SJSA1 (cell line): ENCODE measurements at places on chromosomes 5 and 9. TPM values are rescaled to one million over a fixed set of nuclear protein-coding genes. Genes with fewer than 3 reads are reported as not detected.
A peak's percentile ranks its signal among the peaks of the same experiment; 100 is the strongest.

The NADK2 gene
- total RNA-seq, result 14.3 and 22.2 TPM in 2 replicates

The CSF2 gene
- 0.68 TPM in 1 of 2 replicates, not detected in the other for total RNA-seq

The IL3 gene
- not detected in 2 replicates for total RNA-seq

The HMMR gene
- 117 and 119 TPM in 2 replicates for total RNA-seq

The DIPK1B gene
- not detected in 2 replicates for total RNA-seq

The NLN gene
- total RNA-seq, result 27.4 and 32.4 TPM in 2 replicates

The C9 gene
- total RNA-seq, result 0.37 TPM in 1 of 2 replicates, not detected in the other

The FREM1 gene
- total RNA-seq, result 1.8 and 3.4 TPM in 2 replicates

The LECT2 gene
- not detected in 2 replicates for total RNA-seq

The ATP6V1G1 gene
- 212 and 267 TPM in 2 replicates for total RNA-seq

The GMCL2 gene
- total RNA-seq, result not detected in 2 replicates

The SELENOP gene
- 0.76 TPM in 1 of 2 replicates, not detected in the other for total RNA-seq

The IL13 gene
- not detected in 2 replicates for total RNA-seq

- H3K27ac ChIP-seq, result no peak overlapping the region
- H3K4me3 ChIP-seq, result no peak overlapping the region
- no peaks in the 10 kb centered on the region for H3K27me3 ChIP-seq
- no peak for DNase-seq
- no peaks in the 10 kb centered on the region for H3K36me3 ChIP-seq
Measured at GRCh38 chr5:1131191-1131621, 19.3 kb upstream of the SLC12A7 start.

DNA sequence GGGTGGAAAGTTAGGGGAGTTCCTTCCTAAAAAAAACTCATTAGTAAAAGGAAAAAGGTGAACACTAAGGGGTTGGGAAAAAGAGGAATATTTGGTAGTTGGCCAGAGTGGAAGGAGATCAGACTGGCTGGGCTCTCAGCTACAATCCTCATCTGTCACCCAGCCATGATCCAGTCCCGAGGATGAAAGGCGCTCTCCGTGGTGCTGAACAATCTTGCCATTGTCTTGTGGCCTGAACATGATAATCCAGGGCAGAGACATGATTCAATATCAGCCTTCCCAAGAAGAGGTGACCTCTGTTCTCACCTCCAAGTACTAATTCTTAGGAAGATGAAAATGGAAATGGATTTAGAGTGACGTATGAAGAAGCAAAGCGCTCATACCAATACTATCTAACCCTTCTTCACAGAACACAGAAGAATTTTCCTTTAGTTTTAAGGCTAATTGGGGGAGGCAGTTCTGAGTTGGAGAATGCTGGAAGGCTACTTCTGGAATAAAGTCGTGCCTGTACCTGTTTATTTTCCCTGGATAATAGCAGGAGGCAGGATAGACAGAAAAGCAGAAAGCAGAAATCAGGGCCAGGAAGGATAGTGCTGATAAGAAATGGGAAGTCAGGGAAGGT, 36.6 kb upstream of the MYORG start:
- no peak overlapping the region for H3K27ac ChIP-seq
- no peaks in the 10 kb centered on the region for H3K4me1 ChIP-seq
- H3K27me3 ChIP-seq, result no peaks in the 10 kb centered on the region
- H3K36me3 ChIP-seq, result no peaks in the 10 kb centered on the region

DNA sequence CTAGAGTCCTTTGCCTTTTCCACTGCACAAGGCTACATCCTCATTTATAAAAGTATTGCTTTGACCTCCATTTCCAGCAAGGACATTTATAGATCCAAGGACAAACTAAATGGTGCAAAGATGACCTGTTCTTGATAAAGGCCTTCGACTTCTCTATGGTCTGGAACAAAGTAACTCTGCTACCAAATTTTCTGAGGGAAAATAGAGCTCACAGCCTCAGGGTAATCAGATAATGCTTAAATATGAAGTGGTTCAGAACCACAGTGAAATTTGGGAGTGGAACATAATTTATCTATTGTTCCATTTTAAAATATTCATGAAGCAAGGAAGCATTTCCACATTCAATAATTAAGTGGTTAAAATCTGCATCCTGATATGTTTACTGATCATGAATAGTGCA, 137.5 kb downstream of the TTLL11 start:
- no peaks in the 10 kb centered on the region for H3K36me3 ChIP-seq
- H3K4me3 ChIP-seq, result no peak overlapping the region
- H3K27me3 ChIP-seq, result no peaks in the 10 kb centered on the region
- DNase-seq, result no peak

GRCh38 chr9:68834931-68835520, 130.0 kb downstream of the PIP5K1B start:
- H3K4me3 ChIP-seq, result no peak overlapping the region
- H3K27ac ChIP-seq, result no peak overlapping the region
- no peaks in the 10 kb centered on the region for H3K27me3 ChIP-seq

DNA sequence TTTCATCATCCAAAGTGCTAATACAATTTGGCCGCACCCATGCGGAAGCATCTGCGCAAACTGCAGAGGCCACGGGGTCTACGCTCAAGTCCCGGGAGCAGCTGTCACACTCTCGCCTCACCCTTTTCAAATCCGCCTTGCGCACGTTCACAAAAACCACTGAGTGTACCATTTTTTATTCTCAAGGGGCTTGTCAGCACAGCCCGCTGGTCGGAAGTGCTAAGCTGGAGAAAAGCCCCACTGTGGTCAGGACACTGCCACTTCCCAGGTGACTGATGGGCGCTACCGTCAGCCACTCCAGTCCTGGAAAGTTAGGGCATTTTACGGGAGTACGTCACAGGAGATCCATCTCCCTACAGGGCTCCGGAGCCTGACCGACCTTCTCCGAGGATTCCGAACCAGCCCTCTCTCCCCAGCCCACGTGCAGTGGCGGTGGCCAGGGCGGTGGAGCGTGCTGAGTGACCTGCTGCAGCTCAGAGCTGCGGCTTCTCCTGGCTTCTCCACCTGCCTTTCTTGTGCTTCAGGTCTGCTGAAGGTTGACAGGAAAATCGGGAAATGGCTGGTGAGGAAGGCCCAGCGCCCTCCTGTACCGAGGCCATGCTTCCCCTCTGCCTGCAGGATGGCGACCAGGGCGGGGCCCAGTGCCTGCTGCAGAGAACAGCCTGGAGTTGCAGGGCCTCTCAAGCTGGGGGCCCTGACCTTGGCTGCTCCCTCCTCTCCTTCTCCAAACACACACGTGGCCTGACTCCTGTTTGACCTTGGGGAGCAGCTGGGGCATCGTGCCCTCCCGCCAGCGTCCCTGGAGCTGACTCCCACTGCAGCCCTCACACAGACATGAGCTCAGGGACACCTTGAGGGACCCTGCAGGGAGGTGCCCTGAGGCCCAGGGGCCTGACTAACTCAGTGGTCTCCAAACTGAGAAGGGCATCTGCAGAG, 14.3 kb downstream of the RASGEF1C start:
- H3K4me3 ChIP-seq, result no peak overlapping the region
- H3K36me3 ChIP-seq, result no peaks in the 10 kb centered on the region
- 0 out of 2 replicates have a peak, but pooled peaks cover under 1% of the 10 kb centered on the region for H3K27me3 ChIP-seq

DNA sequence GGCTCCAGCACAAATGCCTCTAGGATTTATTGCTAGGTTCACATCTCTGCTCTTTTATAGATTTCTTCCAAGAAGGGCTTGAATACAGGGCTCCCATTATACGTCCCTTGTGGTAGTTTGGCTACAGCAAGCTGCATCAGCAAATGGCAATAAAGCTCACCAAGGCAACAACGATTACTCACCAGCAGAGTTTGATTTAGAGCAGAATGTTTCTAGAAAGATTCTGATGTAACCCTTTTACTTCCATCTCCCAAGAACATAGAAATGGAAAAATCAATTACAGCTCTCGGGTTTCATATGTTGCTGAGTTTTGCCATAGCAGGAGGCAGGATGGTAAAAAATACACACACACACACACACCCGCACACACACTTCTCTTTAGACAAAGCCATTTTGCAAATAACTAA, 124.2 kb upstream of the TNPO1 start:
- no peak for DNase-seq
- H3K36me3 ChIP-seq, result no peaks in the 10 kb centered on the region
- no peaks in the 10 kb centered on the region for H3K4me1 ChIP-seq
- H3K4me3 ChIP-seq, result no peak overlapping the region
- H3K27me3 ChIP-seq, result no peaks in the 10 kb centered on the region
- no peak overlapping the region for H3K27ac ChIP-seq

GRCh38 chr9:16484180-16484579, 386.3 kb downstream of the BNC2 start:
- no peaks in the 10 kb centered on the region for H3K27me3 ChIP-seq
- no peak overlapping the region for H3K27ac ChIP-seq
- DNase-seq, result no peak
- no peaks in the 10 kb centered on the region for H3K36me3 ChIP-seq

DNA sequence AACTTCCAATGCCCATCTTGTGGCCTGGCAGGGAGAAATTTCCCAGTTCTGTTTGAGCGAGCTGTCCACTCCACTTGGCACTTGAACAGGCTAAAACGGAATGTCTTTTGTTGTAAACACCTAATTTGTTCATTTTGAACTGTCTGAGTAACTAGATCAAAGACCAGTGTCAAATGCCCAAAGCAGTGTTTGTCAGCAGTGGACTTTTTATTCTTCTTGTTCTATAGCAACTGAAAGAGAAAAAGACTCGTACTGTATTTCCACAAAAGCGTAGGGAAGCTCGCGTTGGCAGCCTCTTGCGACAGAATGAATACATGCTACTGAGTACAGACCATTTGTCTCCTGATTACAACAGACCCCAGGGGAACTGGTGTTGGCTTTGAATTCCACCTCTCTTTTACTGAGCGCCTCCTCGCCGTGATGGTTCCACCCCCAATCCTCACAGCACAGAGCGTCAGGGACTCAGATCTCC, 601.8 kb upstream of the ZNF608 start:
- H3K4me1 ChIP-seq, result peaks cover 12% of the 10 kb centered on the region
- no peaks in the 10 kb centered on the region for H3K27me3 ChIP-seq
- no peak for DNase-seq
- H3K27ac ChIP-seq, result no peak overlapping the region

GRCh38 chr9:114396558-114397218, 8.9 kb upstream of the AKNA start:
- H3K27me3 ChIP-seq, result no peaks in the 10 kb centered on the region
- no peak overlapping the region for H3K27ac ChIP-seq
- H3K36me3 ChIP-seq, result no peaks in the 10 kb centered on the region
- H3K4me1 ChIP-seq, result peaks cover 7% of the 10 kb centered on the region
- no peak overlapping the region for H3K4me3 ChIP-seq
- no peak for DNase-seq

- H3K27me3 ChIP-seq, result no peaks in the 10 kb centered on the region
- H3K36me3 ChIP-seq, result peaks cover 59% of the 10 kb centered on the region
- DNase-seq, result peak; percentile 37
- H3K4me1 ChIP-seq, result peaks cover 54% of the 10 kb centered on the region
- H3K4me3 ChIP-seq, result no peak overlapping the region
- H3K27ac ChIP-seq, result no peak overlapping the region
Measured at GRCh38 chr5:135391116-135391868, 7.7 kb downstream of the MACROH2A1 start.

DNA sequence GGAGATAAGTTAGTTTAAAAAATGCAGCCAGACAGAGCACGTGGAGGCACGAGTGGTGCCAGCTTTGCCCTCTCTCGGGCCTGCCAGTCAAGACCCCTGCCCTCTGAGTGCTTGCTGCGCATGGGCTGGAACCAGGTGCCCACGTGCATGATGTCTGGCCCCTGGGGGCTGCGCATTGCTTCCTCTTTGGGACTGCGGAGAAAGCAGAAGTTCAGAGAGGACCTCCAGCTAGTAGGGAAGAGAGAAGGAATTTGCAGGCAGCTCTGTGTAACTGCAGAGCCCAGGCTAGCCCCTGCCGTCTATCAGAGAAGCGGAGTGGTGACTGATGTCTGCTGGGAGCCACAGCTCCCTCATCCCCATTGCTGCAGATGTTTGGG, 9.7 kb upstream of the RNU6ATAC start:
- 0 out of 2 replicates have a peak, but pooled peaks cover 4% of the 10 kb centered on the region for H3K4me1 ChIP-seq
- H3K4me3 ChIP-seq, result no peak overlapping the region
- no peaks in the 10 kb centered on the region for H3K36me3 ChIP-seq
- DNase-seq, result no peak
- peaks cover 16% of the 10 kb centered on the region for H3K27me3 ChIP-seq

- no peak overlapping the region for H3K4me3 ChIP-seq
- H3K27me3 ChIP-seq, result no peaks in the 10 kb centered on the region
- peaks cover 6% of the 10 kb centered on the region for H3K4me1 ChIP-seq
- H3K36me3 ChIP-seq, result no peaks in the 10 kb centered on the region
- no peak for DNase-seq
Measured at GRCh38 chr9:109981091-109981490, 201.1 kb downstream of the PALM2AKAP2 start.

DNA sequence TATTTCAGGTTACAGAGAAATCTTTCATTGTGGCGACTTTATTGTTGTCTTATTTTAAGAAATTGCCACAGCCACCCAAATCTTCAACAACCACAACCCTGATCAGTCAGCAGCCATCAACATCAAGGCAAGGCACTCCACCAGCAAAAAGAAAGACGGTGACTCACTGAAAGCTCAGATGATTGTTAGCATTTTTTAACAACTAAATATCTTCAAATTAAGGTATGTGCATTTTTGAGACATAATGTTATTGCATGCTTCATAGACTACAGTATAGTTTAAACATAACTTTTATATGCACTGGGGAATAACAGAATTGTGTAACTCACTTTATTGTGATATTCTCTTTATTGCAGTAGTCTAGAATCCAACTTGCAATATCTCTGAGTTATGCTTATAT, 263.4 kb downstream of the TMEM232 start:
- no peak overlapping the region for H3K27ac ChIP-seq
- 0 out of 2 replicates have a peak, but pooled peaks cover 5% of the 10 kb centered on the region for H3K4me1 ChIP-seq
- no peak for DNase-seq
- no peaks in the 10 kb centered on the region for H3K36me3 ChIP-seq
- H3K4me3 ChIP-seq, result no peak overlapping the region

DNA sequence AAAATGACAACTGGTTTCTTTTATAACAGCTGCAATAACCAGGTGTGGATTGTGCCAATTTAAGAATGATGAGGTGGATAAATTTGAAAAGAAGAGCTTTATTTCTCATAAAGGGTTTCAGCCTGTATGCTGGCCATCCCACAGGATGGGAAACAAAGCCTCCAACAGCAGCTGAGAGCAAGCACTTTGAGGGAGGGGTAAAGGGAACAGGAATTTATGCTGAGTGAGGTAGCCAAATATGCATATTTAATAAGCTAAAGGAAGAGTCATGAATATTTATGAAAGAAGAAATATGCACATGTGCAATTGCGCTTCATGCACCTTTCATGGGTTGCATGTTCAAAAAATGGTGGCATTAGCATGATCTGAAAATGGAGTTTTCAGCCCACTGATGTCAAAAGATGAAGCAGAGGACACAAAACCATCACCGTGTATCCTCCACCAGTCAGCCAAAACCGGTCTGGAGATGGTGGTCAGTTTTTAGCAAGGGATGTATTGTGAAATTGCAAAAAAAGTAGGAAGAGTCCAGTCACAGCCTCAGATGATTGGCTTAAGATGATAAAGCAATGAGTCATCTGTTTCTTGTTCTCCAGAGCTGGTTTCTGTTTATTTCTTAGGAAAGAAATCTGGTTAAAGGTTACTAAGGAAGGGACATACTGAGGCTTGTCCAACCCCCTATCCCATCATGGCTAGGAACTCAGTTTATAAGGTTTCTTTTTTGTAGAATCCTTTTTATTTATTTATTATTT, 47.9 kb downstream of the DEPDC1B start:
- peaks cover 10% of the 10 kb centered on the region for H3K4me1 ChIP-seq
- no peaks in the 10 kb centered on the region for H3K27me3 ChIP-seq
- H3K4me3 ChIP-seq, result no peak overlapping the region
- no peak for DNase-seq
- H3K27ac ChIP-seq, result no peak overlapping the region

- H3K4me3 ChIP-seq, result no peak overlapping the region
- no peak overlapping the region for H3K27ac ChIP-seq
Measured at GRCh38 chr5:122788996-122789395, 14.1 kb downstream of the SNX2 start.
